ENCODE measurements at places on chromosomes 1 and 21.

DNA sequence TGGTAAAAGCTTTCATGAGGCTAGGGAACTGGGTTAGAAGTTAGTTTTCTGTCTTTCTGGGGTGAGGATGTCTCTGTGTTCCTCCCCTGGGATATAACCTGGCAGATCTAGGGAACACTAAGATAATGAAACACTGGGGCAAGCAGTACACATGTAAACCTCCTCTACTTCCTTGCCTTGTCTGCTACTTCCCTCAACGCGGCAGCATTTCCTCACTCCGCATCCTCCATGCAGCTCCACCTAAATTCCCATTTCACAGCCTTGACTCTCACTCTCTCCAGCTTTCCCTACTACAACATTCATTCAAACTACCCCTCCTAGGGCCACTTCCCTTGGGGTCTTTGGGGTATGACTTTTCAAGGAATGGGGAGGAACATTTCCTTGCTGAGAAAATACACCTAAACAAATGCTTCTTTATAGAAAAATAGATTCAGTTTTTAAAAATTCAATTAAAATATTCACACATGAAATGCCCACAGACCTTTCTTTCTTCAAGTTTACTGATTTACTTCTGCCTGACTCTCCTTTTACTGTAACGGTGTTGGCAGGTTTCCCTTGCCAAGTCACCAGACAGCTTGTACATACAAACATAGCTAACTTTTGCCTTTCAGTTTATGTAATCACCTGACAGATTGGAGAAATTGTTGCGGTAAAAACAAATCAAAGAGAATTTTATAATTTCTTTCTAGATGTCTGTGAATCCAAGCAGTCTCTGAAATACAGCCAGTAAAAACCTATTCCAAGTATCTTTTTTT is 90.1 kb downstream of the TNFSF18 start:
- peak; percentile 78 for ATAC-seq

DNA sequence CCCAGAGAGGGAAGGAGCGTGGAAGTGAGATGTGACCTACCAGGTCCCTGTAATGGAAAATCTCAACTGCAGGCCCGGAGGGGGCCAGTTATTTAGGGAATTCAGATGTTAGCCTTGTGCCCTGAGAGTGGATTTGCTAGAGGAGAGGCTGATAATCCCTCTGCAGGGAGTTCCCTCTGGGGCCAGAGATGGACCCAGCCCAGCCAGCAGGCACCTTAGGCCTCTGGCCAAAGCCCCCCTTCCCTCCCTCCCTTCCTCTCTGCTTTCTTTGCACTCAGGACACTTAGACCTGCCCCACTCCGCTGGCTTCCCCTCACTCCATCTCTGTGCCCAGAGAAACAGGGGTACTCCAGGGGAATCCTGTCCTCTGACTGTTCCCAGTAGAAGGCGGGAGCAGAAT is 1.5 kb upstream of the ATP1A2 start:
- ATAC-seq, result no peak

GRCh38 chr1:52651904-52652303 is 18.9 kb downstream of the SHISAL2A start:
- ATAC-seq, result no peak

DNA sequence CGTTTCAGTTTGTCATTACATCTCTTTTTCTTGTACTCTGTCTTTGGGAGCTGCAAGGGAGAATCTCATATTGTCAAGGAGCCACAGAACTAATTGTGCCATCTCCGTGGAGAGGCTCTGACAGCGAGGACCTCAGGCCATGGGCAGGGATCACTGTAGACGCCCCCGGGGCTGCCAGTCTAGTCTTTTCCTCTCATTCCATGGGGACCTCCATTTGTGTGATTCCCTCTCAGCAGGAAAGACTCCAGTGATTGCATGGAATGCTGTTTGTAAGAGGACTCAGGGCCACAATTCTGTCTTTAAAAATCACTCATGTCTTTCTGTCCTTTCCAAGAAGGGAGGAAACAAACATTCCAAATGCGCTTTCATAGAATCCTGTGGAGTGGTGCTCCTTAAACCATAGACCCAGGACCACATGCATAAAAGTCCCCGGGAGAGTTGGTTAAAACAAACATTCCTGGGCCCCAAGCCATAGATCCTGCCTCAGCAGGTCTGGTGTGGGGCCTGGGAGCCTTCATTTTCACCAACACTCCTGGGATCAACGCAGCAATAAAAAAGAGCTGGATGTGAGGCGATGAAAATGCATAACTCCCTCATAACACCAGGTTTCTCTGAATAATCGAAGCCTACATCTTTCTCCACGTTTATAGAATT is 104.5 kb downstream of the ZP4 start:
- ATAC-seq, result no peak

Data from SK-N-SH treated with all-trans-retinoic acid at 6 μM for 48 hours (cell line).